ENCODE measurements at places on chromosomes 3 and 15.

DNA sequence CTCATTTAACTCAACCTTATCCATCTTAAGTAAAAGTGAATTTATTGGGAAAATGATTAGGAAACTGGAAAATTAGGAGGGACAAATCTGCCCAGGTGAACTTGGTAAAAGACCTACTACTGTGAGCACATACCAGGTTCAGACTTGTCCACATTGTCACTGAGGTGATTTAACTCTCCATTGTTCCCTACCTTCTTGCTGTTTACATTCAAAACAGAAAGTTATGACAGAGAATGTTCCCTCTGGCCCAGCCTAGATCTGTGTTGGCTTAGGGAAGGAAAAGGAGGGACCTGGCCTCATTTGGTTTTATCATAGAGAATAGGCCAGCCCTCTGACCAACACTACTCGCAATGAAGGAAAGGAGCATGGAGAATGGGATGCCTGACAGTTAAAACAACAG lies 117.6 kb downstream of the SATB1 start:
- DNase-seq = no peak

- no peak for DNase-seq
Observed at GRCh38 chr3:48440590-48440958, 517 bp downstream of the TMA7 start.

GRCh38 chr15:56817321-56818080 lies 84.2 kb upstream of the ZNF280D start:
- DNase-seq = no peak

GRCh38 chr3:23648326-23648995 lies 157.3 kb upstream of the UBE2E1 start:
- DNase-seq = no peak

- DNase-seq = no peak
Observed at GRCh38 chr3:150823277-150823676, 60.3 kb upstream of the SIAH2 start.

- DNase-seq = no peak
Observed at GRCh38 chr15:53401503-53401902, 358.0 kb downstream of the WDR72 start.

GRCh38 chr15:83378921-83379578 lies 68.1 kb upstream of the SH3GL3 start:
- DNase-seq = no peak

DNA sequence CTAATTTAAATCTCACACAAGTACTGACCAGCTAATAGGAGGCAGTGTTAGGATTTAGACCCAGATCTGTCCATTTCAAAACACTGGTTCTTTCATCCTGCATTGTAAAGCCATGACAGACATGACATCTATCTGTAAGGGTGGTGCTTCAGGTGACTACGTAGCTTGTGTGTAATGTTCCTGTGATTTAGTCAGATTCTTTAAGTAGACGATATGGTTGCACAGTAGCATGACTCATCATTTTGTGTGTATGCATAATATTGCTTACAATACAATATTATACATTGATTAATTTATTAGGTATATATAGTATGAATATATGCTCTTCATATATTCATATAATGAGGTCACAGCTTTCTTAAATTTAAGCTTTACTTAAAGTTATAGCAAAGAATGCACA lies 628.5 kb downstream of the GRM7 start:
- no peak for DNase-seq

- DNase-seq = no peak
Observed at GRCh38 chr3:140273542-140274195, 338.7 kb downstream of the CLSTN2 start.

DNA sequence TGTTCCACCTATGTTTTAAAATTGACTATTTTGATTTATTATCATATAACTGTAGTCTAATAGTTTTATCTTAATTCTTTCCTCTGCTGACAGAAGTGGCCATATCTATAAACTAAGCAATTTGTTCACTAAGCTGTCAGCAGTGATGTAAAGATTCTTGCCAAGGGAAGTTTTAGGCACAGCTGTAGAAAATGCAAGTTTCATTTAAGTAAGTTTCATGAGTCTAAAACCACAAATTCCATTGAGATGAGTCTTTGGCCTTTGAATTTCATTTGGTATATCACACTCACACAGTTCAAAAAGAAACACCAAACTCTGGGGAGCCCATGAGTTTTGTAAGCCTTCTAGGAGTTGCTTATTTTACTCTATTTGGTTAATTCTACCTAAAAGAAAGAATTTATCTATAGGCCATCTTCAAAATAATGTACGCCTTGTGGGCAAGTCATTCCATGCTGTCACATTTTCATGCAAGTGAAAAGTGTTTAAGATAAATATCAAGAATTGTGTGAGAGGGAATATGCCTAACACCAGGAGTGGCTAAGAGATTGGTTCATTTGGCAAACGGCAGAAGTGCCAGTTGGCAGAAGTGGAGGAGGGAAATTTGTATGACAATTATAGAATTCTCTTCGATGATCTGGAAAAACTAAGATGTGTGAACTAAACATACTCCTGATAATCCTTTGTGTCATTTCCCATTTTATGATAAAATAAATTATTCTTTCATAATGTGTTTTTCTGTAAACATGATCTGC lies 292.9 kb downstream of the ZIC4 start:
- DNase-seq = peak; percentile 89

All from AG04449 (cell line).